ENCODE measurements at places on chromosomes 6 and 20.

GRCh38 chr20:55882910-55883309, 122.4 kb downstream of the CBLN4 start:
- no peak for DNase-seq

DNA sequence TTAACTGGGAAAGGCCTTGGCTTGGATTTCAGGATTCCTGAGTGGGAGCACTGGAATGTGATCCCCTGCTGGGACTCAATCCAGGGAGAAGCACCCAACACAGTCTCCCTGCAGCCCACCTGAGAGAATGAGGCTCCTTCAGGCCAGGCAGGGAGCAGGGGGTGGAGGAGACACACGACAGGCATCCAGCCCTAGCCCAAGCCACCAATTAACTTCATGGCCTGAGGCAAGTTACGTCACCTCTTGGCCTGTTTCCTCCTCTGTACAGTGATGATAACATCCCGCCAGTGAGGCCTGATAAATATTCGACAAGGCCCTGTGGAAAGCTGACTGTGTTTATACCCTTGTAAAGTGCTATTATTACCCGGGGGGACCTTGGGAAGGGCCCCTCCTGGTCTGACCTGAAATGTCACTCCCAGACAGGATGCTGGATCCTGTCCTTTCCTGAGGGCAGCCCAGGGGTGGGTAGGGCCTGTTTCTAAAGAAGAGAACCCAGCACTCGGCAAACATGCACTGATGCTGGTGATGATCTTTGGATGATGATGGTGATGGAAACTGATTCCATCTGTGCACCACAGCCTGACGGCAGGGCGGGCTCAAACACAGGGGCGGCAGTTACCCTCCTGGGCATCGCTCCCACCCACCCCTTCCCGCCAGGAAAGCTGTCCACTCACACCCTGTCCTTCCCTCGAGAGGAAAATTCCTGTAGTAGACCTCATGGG, 12.4 kb downstream of the FRS3 start:
- no peak for DNase-seq

DNA sequence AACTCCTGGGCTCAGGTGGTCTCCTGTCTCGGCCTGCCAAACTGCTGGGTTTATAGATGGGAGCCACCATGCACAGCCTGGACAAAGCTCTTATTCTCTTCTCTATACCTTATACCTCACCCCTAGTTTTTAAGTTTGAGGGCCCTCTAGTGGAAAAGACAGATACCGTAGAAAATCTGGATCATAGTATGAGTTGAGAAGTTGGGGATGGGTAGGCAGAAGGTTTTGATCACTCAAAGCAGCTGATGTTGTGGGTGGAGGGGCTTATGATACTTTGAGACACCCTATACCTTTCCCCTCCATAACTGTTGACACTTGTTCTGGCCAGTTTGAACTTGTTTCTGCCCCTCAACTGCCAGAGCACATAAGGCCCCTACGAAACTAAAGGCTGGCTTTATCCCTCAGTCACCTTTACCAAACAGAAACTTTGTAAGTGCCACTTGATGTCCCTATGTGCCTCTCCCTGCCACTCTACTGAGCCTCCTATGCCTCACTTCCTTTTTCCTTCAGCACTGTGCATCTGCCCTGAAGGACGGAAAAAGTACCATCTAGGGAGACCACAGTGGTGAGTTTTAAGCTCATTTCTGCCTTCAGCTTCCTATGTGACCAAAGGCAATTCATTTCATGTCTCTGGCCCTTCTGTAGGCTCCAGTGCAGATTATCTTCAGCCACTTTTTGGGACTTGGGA, 28.6 kb downstream of the RALY start:
- no peak for DNase-seq

GRCh38 chr20:4483486-4483885, 238.2 kb upstream of the PRND start:
- DNase-seq = no peak

DNA sequence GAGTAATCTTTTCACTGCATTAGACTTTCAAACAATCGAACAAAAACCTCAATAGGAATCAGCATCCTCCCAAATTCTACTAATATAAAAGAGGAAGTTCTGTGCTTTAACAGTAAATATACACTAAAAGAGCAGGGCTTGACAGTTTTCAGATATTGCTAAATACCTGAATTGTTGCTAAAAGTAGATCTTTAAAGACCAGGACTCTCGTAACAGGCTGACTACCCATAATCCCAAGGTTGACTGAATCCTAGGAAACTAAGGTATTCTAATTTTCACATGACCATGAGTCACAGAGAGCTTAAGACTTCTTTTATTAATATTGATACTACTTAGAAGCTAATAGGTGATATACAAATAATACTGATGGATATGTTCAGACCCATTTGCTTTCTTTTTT, 10.1 kb downstream of the CD164 start:
- no peak for DNase-seq

DNA sequence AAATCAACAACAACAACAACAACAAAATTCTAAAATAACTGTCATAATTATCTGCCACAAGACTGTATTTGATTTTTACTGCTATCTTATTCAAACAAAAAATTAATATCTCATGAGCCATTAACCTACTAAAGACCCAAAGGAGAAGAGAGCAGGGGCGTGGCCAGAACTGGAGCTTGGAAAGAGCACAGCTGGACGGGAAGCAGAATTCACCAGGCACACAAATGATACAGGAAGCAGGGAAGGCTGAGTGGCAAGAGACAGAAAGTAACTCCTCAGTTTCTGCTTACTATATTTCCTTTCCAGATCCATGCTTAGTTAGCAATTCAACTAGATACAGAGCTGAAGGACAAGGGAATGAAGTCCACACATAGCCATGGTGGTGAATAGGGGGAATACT, 54.4 kb downstream of the FKBP5 start:
- no peak for DNase-seq

DNA sequence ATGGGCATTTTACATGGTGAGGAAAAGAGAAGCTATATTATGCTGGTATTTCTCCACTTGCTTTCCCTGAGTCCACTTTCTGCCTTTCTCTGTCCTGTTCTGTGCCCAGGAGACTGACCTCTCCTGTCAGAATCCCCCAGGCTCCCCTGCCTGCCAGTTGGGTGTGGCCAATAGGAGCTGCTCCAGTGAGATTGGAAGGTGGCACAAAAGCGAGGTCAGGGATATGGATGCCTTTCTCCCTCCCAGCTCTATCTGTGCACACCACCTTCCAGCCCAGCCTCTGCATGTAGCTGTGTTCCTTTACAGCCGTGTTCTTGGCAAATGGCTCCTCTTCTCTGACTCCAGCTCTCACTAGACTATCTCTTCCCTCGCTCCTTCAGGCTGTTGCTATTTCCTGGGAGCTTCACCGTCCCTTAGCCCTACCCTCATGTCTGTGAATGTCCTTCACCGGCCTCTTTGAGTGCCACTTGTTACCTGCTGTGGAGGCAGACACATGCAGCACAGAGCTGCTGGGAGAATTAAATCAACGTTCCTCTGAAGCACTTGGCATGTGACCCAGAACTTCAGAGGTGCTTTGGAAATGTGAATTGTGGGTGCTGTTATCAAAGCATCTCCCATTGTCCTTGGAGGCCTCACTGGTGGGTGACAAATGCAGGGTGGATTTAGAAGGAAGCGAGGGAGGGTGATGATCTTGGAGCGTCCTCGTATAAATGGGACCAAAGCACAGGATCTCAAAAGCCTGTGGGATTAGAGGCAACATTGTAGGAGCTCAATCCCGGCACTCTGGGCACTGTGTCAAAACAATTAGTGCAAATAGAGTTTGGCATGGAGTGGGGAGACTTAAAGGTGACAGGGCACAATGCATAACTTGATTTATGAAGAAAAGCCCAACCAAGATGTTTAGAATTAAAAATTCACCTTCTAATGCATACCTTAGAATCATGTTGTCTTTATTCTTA, 28.9 kb upstream of the RALGAPA2 start:
- no peak for DNase-seq

DNA sequence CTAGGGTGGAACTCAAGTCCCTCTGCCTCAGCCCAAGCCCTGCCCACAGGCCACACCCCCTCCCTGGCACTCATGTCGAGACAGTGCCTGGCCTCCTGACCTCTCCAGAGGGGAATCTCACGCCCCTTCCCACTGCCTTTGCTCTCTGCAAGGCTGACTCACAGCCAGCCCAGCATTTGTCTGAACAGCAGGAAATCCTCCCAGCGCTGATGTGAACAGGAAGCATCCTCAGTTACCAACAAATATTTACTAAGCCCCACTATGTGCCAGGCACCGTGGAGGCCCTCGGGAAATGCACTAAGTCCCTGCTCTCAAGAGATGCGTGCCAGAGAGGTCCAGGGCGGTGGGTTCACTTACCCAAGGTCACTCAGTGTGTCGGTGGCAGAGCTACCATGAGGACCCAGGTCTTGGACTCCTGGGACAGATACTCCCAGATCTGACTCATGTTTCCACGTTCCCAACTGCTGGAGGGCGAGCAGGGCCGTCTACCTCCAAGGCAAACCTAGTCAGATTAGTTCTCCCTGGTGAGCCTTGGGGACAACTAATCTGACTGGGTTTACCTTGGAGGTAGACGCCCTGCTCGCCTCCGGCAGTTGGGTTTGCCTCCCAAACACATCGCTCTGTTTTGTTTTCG, 7.8 kb downstream of the ADA start:
- no peak for DNase-seq

GRCh38 chr20:64254571-64255360, 782 bp upstream of the PCMTD2 start:
- DNase-seq = no peak

GRCh38 chr20:32524829-32525501, 60.2 kb downstream of the NOL4L start:
- DNase-seq = peak; percentile 74

DNA sequence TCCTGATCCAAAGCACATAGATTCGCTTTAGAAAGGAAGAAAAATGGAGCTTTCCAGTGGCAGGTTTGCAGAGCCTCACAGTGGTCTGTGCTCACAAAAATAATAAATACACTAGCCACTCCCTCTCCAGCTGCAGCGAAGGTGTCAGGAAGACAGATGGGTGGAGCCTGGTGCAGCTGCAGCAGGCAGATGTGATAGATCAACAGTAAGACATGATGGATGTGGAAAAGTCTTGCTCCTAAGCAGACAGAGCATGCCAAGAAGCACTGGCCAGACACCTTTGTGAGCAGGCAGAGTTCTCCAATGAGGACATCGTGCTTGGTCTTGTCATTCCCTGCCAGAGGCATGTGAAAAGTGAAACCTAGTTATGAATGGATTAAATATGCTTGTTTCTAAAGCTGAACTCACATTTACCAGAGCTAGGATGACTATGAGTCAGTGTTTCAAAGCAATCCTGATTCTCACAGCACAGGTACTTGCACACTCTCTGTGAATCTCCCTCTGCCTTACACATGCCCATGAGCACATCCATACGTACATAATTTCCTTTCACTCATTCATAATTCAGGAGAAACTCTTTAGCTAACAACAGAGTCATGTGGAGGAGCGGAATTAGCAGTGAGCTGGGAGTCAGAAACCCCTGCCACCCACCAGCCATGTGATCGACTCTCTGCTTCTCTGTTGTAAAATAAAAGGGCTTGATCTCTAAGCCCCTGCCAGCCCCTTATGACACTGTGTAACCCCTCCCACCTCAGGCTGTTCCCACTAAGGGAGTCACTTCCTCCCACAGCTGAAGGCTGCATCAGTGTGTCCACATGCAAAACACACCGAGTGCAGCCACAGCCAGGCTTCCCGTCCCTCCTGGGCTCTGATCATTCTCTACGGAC, 111.2 kb downstream of the SCML4 start:
- DNase-seq = no peak

GRCh38 chr6:141548966-141549365, 583.8 kb upstream of the GJE1 start:
- DNase-seq = no peak

DNA sequence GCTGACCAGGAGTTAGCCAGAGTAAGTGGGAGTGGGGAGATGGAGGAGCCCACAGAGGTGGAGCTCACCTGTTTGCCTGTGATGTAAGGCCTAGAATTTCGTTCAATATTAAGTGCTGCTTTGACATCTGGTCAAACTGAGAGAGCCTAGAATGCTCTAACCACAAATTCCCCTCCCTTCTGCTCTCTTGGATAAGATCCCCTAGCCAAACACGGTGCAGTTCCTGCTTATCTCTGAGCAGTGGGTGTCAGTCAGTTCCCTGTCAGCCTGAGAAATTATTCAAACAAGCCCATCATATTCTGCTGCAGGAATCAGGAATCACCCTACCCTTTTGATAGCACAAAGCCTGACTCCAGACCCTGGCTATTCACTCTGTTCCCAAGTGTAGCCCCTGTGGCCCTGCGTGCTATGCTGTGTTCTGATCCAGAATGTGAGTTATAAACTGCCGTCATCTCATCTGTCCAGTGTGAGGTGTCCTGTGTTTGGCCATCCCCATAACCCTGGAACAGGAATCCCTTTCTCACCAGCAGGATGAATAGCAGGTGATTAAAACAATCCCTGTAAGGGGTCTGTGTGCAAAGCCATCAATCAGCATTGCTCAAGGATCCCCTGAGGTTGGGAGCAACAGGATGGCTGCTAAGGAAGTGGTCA, 31.8 kb upstream of the ZNF133 start:
- DNase-seq = no peak

DNA sequence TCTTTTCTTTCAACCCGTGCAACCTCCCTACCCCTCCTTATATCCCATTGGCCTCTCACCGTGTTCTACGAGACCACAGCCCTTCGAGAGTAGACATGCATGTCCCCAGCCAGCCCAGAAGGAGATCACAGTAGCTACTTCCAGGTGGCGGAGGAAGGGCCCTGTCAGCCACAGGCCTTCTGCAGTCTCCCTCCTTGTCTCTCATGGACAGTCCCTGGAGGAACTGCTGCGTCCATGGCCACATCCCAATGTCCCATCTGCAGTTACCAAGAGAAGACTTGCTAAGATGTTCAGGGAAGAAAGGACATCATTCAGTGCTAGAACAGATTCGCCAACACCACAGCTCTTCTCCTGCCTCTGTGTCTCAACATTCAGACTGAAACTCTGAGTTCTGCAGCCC, 61.6 kb upstream of the QKI start:
- DNase-seq = no peak

GRCh38 chr20:24489631-24490260, 20.3 kb downstream of the SYNDIG1 start:
- no peak for DNase-seq

DNA sequence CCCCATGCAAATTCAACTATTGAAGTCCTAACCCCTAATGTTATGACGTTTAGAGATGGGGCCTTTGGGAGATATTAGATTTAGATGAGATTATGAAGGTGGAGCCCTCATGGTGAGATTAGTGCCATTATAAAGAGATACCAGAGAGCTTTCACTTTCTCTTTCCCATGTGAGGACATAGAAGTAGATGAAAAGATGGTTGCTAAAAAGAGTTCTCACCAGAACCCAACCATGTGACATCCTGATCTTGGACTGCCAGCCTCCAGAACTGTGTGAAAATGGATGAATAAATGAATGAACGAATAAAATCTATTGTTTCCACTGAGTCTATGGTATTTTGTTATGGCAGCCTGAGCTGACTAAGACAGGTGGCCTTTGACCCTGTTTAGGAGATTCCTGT, 50.6 kb upstream of the FBXO30 start:
- no peak for DNase-seq

DNA sequence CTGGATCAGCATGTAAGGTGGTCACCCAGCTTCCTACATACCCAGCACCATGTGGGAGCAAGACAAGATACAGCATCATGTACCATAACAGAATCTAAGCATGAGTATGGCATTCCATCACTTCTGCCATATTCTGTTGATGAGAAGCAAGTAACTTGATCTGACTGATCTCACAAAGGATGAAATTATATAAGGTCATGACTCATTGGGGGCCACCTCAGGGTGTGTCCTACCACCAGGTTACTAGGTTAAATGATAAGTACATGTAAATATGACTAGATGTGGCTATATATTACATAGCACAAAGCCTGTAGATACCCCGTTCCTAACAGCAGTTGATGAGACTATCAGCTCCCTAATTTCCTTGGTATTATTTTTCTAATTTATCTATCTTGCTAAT, 213.1 kb downstream of the DOK5 start:
- no peak for DNase-seq

- DNase-seq = no peak
These were observed 164.0 kb upstream of the RUNX2 start for GRCh38 chr6:45163952-45164766.

All from C1 segment of cervical spinal cord (tissue), 14 donors.